ENCODE measurements at places on chromosomes 2 and 18. TPM values are rescaled to one million over a fixed set of nuclear protein-coding genes. Genes with fewer than 3 reads are reported as not detected.

GRCh38 chr2:12579018-12579417 lies 137.7 kb upstream of the TRIB2 start:
- DNase-seq = no peak

GRCh38 chr2:216034065-216034464 lies 20.7 kb upstream of the MREG start:
- DNase-seq = peak; percentile 58

EML6 gene
- 23.0 TPM for total RNA-seq

- DNase-seq = no peak
Observed at GRCh38 chr18:25420077-25420825, 68.3 kb upstream of the ZNF521 start.

FAM124B gene
- 5.2 TPM for total RNA-seq

GRCh38 chr2:20635113-20635510 lies 15.8 kb downstream of the HS1BP3 start:
- DNase-seq = no peak
